ENCODE measurements at places on chromosomes 1 and 21. TPM values are rescaled to one million over a fixed set of nuclear protein-coding genes. Genes with fewer than 3 reads are reported as not detected.

DNA sequence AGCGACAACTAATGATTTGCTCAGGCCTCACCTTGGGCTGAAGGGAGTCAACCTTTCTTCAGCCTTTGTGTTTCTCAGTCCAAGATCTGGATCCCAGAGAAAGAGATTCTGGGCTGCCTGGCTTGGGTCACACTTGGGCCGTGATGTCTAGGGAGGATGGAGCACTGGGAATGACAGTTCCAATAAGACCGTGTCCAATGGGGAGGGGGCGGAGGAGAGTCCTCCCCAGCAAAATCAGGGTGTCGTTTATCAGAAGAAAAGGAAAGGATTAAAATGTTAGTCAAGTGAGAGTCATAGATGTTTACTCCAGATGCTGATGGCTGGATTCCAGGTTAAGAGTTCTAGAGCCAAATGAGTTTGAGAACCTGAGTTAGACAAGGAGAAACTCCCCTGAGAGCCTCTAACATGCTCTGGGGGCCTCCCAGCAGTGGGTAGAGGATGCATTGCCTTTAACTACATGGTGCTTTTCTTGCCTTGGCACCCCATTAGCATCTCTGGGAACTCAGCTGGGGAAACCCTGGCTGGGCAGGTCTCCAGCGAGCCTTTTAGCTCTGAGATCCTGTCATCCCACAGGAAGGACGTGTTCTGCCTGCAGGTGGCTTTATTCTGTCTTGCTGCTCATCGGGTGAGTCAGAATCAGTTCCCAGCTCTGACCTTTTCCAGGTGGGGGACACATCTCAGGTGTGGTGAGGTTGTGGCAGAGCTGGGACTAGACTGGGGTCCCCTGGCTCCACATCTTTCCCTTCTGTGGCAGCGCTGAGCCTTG lies 22.2 kb downstream of the NIPAL3 start:
- H3K4me1 ChIP-seq = peaks cover 42% of the 10 kb centered on the region
- H3K36me3 ChIP-seq = no peaks in the 10 kb centered on the region
- no peak for DNase-seq
- no peak overlapping the region for H3K27ac ChIP-seq
- no peaks in the 10 kb centered on the region for H3K27me3 ChIP-seq

- no peak for DNase-seq
- H3K27me3 ChIP-seq = no peaks in the 10 kb centered on the region
- H3K4me1 ChIP-seq = no peaks in the 10 kb centered on the region
- no peak overlapping the region for H3K4me3 ChIP-seq
- H3K36me3 ChIP-seq = no peaks in the 10 kb centered on the region
Observed at GRCh38 chr1:102879439-102879993, 228.8 kb downstream of the COL11A1 start.

- no peaks in the 10 kb centered on the region for H3K36me3 ChIP-seq
- H3K27me3 ChIP-seq = no peaks in the 10 kb centered on the region
- DNase-seq = no peak
- no peaks in the 10 kb centered on the region for H3K4me1 ChIP-seq
- no peak overlapping the region for H3K27ac ChIP-seq
Observed at GRCh38 chr1:155110381-155110780, 17.3 kb upstream of the EFNA1 start.

- H3K4me1 ChIP-seq = peaks cover 38% of the 10 kb centered on the region
- no peaks in the 10 kb centered on the region for H3K27me3 ChIP-seq
- no peak overlapping the region for H3K4me3 ChIP-seq
- no peak for DNase-seq
- H3K36me3 ChIP-seq = no peaks in the 10 kb centered on the region
Observed at GRCh38 chr1:61162520-61163258, 80.3 kb downstream of the NFIA start.

- no peaks in the 10 kb centered on the region for H3K27me3 ChIP-seq
- DNase-seq = no peak
- no peaks in the 10 kb centered on the region for H3K4me1 ChIP-seq
Observed at GRCh38 chr1:6982860-6983259, 197.6 kb downstream of the CAMTA1 start.

Gene SPRR2B
- total RNA-seq = not detected

Gene GSTM1
- not detected for total RNA-seq

Gene CCDC185
- total RNA-seq = not detected

Gene CFHR3
- total RNA-seq = 3.0 TPM

Gene KCNJ9
- total RNA-seq = not detected
